ENCODE measurements at places on chromosomes 13 and 19.

DNA sequence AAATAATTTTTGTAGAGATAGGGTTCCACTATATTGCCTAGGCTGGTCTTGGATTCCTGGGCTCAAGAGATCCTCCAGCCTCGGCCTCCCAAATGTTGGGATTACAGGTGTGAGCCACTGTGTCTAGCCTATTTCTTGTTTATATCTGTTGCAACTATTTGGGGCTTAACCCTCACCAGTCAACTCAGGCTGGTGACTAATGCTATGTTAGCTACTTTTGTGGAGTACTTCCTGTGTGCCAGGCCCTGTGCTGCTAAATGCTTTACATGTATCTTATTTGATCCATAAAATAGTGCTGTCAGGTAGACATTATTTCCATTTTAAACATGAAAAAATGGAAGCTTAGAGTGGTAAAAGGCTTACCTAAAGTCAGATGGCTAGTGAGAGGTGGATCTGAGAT lies 13.8 kb downstream of the CEACAM1 start:
- no peak for DNase-seq

DNA sequence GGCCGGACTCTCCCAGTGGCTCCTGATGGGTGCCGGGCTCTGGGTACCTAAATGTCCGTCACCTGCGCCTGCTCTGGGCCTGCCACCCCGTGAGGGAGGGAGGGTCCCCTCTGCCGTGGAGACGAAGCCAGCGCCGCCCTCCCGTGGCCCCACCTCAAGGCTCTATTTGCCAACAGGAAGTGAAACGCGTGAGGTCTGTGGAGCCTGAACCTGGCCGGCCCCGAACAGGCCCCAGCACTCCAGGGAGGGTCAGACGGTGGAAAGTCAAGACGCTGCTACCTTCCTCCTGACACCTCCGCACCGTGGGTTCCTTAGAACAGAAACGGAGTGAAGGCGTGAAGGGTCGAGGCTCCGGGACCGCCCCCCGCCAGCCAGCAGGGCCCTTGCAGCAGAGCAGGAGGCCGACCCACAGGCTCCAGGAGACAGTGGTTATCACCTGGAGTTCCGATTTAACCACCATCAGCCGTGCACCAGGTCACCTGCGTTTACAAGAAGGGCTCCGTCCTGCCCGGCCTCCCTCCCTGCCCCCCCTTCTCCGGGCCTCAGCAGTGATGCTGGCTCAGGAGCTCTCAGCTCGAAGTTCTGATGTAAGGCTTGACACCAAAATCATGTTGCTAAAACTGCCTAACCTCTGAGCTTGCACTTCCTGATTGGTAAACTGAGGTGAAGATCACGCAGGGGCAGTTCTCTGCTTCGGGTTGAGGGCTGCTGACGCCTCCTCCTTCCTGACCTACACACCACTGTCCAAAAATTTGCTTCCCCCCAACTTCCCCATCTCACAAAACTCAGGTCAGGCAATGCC lies 50.9 kb upstream of the C13orf46 start:
- DNase-seq, result no peak

- no peak for DNase-seq
These were observed 96.5 kb downstream of the DCT start for GRCh38 chr13:94382960-94383359.

DNA sequence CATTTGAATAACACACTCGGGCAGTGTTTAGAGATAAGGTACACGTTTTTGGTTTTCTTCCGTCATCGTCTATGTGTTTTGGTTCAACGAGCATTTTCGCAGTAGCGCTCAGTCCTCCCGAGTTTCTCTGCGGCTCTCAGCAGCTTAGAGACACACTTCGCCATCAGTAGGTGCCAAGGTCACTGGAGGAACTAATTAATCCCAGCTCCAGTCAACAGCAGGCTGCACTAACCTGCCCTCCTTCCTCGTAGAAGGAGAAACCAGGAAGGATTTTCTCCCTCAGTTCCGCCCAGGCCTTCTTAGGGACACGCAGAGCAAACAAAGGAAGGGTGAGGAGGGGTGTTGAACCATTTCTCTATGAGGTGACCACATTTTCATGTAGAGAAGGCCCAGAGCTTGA lies 12.6 kb downstream of the MBNL2 start:
- no peak for DNase-seq

- peak; percentile 87 for DNase-seq
These were observed 37.4 kb upstream of the GAS6 start for GRCh38 chr13:113901231-113901630.

DNA sequence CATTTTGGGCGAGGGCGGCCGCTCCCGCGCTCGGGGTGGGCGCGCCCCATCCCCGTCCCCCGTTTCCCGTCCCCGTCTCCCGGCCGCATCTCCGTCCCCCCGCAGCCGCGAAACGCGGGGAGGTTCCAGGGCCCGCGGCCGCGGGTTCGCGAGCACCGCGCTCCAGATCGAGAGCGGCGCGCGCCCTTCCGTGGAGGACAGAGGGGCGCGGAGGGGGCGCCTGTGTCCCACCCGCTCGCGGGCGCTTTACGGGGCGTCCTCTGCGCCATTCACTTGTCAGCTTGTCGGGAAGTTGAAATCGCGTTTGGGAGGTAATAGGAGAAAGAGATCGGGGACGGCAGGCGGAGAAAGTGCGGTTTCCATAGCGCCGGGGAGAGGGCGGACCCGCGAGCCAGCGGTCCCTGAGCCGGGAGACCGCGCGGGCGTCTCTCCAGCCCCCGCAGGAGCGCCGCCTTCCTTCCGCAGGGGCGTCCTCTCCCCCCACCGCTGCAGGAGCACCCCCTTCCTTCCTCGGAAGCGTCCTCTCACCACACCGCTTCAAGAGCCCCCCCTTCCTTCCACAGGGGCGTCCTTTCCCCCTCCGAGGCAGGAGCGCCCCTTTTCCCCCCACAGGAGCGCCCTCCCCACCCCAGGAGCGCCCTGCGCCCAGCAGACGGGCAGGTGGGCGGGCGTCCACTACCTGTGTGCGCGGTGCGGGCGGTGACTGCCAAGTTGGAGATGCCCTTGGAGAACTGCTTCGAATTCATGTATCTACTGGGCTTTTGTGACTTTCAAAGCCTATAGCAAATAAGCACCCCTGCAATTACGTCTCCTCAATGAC lies 962 bp upstream of the IRS2 start:
- DNase-seq, result no peak

DNA sequence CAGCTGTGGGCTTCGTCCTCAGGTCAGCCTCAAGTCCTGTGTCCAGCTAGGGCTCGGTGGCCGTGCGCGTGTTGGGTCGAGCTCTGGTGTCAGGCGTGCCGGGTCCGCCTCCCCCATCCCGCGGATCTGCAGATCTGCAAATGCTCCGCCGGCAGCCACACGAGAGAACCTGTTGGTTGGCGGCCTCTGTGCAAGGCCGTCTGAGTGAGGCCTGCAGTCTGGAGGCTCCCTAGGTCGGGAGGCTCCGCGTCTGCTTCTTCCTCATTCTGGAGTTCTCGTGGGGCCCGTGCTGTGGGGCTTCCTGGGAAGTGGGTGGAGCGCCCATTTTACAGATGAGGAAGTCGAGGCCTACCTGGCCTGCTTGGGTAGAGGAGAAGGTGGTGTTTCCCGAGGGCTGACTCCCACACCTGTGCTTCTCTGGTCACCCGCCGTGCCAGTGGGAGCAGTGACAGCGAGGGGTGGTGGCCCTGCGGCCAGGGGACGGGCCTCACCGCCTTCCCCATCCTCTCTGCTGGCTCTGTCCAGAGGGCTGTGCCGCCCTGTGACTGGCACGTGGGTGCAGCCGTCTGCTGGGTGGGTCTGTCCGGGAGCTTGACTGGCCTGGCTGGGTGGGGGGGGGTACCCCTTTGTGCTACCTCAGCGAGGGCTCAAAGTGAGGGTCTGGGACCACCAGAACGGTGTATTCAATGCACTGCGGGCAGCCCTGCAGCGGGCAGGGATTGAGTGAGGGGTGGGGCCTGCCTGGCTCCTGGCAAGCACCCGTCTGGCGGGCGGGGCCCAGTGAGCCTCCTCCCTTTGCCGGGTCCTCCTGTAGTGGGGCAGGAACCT lies 3.3 kb downstream of the CSNK1G2 start:
- no peak for DNase-seq

DNA sequence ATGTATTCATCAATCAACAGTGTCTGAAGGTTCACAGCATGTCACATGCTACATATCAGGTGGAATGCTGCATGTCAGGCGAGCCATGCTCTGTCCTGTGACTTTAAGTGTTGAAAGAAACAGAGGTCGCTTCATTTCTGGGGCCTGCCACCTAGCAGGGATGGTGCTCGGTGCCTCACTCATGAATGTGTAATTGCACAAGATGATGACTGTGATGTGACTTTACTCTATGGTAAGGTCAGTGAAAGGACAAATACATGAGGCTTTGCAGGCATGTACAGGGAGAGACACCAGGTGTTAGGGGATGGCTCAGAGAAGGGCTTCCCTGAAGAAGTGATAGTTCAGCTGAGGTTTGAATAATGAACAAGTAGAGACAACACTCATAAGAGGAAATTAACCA lies 66.7 kb downstream of the FRY start:
- DNase-seq, result no peak

DNA sequence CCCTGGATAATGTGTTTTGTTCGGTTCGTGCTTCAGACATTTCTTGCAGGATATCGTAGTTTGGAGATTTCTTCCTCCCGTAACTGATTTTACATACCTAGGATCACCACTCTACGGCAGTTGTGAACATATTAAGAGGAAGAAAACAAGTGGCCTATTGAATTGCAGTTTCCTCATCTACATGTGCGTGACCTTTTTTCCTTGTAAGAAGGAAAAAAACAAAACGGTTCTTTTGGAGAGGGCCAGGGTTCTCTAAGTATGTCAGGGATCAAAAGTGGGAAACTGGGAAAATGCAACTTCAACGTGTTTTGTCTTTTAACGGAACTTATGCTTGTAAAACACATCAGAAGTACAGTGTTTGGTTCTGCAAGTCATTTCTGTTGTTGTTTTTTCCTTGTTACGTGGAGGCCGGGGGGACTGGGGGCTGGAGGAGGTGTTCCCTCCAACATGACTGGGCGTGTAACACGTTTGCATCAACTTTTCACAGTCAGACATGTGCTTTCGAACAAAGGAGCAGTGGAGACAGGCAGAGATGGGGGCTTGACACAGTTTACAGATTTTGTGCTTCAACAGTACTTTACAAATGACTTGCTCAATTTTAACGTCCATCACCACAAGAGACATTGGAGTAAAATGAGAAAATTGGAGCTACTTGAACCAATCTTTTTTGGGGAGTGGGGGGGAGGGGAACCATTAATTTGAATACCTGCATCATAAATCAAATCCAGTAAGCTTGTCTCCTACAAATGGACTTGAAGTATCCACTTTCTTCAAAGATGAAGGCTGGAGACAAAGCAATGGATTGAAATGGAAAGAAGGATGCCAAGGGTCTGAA lies 3.8 kb downstream of the ZC3H4 start:
- peak; percentile 58 for DNase-seq

GRCh38 chr19:40813182-40813581 lies 14.2 kb downstream of the EGLN2 start:
- peak; percentile 57 for DNase-seq

- DNase-seq, result peak; percentile 12
These were observed 21.9 kb upstream of the ZNF432 start for GRCh38 chr19:52070496-52070895.

DNA sequence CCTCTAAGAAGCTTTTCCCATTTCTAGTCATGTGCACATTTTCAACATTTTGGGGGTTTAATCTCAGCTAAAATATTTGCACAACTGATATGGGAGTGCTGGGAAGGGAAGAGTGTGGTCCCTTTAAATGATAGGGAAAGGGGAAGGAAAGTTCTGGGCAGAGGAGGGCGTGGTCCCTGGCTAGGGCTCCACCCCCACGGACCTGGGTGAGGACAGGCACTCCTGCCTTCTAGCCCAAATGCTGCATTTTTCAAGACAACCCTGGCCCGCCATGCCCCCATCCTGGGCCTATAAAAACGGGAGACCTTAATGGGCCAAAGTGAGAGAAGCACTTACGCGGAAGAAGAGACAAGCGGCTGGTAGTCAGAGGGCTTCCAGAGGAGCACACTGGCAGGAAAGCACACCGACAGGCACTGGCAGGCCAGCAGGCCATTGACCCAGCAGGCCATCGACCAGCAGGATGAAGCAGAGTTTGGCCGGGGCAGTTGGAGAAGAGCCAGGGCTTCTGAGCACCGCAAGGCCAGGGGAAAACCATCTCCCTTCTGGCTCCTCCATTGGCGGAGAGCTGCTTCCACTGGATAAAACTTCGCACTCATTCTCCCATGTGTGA lies 266.7 kb downstream of the SPRY2 start:
- no peak for DNase-seq

DNA sequence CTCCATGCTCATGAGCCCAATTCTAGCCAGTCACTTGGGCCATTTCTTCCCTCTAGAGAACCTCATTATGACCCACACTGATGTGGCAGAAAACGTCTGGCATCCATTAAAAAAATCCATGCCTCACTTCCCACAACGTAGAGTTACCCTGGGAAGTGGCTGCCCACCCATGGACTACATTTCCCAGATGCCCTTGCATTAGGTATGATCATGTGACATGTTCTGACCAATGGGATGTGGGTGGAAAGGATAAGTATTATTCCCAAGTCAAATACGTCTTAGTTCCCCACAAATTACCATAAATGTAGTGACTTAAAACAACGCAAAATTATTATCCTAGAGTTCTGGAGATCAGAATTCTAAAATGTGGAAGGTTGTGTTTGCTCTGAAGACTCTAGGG lies 47.9 kb upstream of the ZNRF4 start:
- peak; percentile 20 for DNase-seq

- DNase-seq, result no peak
These were observed 924.6 kb downstream of the OLFM4 start for GRCh38 chr13:53953183-53953582.

DNA sequence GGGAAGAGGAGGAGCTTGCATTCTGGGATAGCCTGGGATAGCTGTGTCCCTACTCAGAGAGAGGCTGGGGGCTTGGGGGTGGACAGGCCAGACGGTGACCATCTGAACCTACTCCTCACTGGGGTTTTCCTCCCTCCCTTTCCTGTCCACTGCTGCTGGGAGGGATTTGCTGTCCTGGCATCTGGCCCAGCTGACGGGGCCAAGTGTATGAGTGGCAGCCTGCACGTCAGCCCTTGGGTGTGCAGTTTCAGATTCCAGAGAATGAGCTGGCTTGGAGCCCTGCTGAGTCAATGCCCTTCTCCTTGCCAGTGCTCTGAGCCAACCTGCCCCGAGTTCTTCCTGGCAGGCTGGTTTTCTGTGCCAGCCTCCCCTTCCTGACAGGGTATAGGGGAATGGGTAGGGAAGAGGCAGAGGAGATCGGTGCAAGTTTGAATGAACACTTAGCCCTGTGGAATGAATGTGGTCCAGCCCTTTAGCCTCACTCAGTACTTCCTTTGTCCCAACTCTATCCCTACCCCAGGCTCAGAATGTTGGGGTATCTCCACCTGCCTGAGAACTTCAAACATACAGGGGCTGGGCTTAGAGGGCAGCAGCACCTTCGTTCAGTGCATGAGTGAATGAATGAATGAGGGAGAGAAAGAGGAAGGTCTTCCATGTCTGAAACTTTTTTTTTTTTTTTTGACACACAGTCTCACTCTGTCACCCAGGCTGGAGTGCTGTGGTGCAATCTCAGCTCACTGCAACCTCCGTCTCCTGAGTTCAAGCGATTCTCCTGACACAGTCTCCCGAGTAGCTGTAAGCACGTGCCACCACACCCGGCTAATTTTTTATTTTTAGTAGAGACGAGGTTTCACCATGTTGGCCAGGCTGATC lies 1.8 kb upstream of the ANGPTL4 start:
- DNase-seq, result peak; percentile 99

Measured in fibroblast of the aortic adventitia (primary cell).